GM12878 (cell line): ENCODE measurements at places on chromosomes 6 and 20.

GRCh38 chr20:14913896-14914620 lies 576.6 kb upstream of the FLRT3 start:
- no peak for DNase-seq

DNA sequence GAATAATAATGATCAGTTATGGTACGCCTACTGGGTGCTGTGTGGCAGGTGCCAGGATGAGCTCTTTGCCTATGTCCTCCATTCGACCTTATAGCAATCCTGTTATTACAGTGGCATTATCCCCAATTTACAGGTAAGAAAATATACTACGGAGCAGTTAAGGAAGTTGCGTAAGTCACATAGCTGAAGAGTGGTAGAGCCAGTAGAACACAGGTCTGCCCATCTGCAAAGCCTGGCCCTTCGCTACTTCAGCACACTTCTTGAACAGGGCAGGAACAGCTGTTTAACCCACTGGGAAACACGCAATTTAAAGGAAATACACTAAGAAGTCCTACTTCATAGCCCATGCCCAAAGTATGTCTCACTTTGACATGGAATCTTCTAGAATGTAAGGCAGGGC lies 91.8 kb downstream of the PXDC1 start:
- DNase-seq: no peak

GRCh38 chr20:58173091-58173490 lies 55.4 kb downstream of the ANKRD60 start:
- DNase-seq: no peak

GRCh38 chr6:69796073-69796641 lies 653 bp downstream of the LMBRD1 start:
- DNase-seq: no peak

DNA sequence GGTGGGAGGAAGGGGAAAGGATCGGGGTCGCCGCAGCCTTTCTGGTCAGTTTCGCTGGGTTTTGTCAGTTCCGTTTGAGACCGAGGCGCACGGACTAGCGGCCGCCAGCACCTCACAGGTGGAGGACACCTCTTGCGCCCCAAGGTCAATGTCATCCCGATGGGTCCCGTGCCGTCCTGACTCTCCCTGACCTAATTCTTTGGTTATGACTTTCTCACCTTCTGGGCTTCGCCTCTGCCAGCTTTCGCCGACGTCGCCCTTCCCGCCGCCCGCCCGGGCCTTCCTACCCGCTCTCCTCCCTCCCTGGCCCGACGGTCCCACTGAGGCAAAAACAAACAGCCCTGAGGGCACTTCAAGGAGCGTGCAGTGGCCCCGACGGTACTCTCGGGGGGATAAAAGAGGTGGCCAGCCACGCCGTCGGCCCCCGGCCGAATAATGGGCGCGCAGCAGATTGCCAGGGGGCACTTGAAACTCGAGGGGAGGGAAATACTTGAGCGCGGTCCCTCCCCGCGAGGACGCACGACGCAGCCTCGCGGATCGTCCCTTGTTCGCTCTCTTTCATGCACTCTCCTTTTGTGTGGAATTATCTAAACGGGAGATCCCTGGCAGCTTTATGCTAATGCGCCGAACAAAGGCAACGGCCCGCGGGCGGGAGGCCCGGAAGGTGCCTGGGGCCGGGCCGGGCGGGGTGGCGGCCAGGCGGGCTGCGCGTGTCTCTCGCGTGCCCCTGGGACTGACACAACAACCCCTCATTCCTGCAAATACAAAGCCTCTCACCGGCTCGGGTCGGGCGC lies 3.9 kb upstream of the INSM1 start:
- no peak for DNase-seq

DNA sequence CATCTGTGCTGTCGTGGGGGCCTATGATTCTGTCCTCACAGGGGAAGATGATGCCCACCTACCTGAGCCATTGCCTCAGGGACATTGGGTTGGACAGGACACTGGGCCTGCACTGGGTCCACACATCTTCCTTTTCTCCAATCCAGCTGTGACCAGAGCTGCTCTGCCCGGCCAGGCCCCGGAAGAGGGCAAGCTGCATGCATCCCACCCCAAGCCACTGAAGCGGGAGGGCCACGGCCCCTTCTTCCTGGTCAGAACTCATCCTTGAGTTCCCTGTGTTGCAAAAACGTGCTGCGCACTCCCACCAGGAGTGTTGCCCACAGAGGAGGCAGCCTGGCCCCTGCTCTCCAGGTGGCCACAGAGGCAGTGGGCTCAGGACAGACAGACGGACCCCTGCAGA lies 38.2 kb downstream of the SPDEF start:
- DNase-seq: no peak

- no peak for DNase-seq
These were observed 19.0 kb downstream of the NTSR1 start for GRCh38 chr20:62727584-62728027.

- no peak for DNase-seq
These were observed 46.2 kb downstream of the BFSP1 start for GRCh38 chr20:17485017-17485416.

DNA sequence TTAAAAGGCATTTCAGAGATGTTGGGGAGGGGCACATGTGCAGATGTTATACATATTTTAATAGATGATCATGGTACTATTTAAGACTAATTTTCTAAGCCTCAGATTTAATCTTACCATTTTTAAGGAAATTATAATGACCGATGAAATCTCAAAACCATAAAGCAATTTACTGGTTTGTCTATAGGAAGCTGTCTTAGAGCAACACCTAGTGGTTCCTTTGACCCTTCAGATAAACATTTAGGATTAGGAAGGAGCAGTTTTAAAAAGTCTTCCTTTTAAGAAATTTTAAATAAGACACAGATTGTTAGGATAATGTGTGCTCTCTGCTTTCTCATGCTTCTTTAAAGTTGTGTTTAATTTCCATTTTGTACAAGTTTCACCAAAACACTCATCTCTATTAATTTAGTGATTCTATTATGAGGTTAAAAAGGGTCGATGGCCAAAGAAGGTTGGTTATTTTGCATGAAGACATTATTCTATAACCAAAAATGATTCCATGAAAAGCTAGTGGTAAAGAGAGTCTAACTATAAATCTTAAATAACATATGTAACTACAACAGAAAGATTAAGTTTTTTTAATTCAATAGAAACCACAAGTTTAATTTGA lies 376.4 kb downstream of the HACE1 start:
- DNase-seq: no peak

DNA sequence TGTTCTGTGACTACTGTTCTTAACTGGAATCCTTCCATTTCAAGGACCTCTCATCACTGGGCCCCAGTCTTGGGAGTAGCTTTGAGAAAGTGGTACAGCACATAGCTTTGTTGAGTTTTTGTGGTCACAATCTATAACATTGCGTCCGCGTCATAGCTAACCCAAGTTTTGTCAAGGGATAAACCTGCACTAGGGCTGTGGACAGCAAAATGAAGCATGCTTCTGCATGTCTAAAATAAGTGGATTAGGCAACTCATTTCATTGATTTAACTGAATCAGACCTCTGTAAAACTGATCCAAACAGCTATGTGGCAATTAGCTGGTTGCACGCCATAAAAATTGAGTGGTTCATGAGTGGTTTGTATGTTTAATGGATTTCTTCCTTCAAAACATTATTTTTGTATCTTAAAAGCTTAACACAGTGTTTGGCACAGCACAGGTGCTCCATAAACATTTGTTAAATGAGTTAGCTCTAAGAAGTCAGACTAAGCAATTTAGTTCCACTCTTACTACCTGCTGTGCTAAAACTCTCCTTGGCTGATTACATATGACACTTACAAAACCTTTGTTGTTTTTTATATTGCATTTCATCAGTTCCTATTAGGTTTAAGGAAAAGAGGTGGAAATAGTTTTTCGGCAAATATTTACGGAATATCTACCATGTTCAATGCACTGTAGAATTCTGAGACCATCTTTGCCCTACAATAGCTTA lies 160.3 kb upstream of the ATXN1 start:
- DNase-seq: no peak

DNA sequence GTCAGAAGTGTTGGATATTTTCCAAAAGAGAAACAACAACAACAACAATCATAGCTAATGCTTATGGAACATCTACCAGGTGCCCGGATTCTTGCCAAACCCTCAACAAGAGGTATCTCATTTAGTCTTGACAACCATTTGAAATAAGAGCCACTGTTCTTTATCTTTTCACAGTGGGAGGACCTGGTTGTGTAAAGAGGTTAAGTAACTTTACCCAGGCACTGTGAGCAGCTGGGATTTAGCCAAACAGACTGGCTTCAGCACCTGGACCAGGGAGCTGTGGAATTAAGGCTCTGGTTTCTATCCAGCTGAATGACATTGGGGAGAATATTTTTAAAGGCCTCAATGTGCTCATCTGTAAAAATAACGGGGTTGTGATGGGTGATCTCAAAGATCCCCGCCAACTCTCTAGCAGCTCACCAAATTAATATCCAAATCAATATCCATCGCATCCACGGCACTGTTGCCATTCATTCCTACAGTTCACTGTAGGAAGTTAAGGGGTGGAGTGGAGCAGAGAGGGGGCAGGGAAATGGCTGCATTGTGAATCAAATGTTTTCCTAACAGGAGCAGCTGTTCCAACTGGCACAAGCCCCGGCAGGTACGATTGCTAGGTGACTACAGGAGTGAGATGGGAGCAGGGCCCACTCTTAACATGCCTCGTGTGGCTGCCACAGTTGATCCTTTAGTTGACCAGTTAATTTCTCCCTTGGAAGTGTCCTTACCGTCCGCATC lies 61.8 kb downstream of the GCNT2 start:
- no peak for DNase-seq

DNA sequence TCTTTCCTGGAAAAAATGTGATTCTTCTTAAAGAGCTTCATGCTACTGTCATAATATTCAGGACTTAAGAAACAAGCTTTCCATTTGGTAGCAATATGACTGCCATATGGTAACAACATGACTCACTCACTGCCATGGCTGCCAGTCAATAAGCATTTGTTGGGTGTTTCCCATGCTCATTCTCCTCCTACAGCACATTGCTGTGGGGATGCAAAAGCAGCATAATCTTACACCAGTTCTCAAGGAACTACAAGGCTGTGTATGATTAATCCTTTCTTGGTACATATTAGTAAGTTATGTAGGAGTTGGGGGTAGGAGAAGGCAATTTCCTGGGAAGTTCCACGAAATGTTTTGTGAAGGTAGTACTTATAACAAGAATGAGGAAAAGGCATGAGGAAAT lies 76.7 kb downstream of the CEP162 start:
- no peak for DNase-seq

DNA sequence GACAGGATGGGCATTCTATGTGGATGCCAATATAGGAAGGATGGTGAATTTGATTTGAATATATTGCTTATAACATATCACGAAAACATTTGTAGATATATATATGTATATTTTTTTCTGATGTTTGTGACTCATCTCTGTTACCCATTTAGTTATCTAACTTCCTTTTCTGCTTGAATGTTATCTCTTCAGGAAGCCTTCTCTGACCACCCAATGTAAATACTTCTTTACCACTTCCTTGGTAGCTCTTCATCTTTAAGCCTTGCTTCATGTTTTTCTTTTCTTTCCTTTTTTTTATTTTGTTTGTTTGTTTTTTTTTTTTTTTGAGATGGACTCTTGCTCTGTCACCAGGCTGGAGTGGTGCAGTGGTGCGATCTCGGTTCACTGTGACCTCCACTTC lies 260.5 kb upstream of the EPHA7 start:
- no peak for DNase-seq

DNA sequence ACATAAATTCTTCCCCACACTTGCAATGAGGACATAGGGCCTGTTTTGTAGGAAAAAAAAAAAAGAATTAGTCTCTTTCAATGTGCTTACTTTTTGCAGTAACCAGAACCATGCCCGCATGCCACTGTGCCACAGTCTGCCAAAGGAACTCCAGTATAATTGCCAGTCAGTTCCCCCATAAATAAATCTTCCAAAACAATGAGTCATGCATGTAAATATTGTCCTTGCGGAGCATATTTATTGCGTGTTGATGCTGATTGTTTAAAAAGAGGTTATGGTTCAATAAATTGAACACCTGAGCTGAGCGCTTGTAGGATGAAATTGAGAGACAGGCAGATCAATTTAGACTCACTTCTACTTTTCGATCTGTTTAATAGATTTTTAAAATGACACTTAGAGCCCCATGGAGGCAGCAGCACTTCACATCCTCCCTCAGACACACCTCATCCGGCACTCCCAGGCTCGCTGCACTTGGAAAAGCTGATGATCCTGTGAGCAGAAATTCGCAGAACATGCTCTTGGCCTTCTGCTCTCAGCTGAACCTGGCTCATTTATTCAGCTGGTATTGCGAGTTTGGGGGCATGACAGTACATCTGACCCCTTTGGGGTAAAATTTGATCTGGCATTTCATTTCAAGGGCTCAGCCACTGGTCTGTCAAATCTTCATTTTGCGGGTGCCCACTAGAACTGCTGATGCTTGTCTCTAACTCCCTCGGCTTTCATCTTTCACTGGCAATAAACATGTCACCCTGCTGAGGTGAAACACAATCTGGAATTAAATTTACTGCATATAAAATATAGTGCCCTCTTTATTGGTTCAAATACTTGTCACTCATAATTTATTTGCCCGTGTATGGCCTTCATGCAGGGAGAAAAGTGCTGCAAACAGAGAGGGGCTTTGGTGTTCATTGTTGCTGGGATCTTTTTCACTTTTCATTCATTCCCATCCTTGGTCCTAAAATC lies 371.1 kb upstream of the POU3F2 start:
- DNase-seq: no peak

GRCh38 chr20:10313701-10314100 lies 95.1 kb downstream of the SNAP25 start:
- DNase-seq: no peak

DNA sequence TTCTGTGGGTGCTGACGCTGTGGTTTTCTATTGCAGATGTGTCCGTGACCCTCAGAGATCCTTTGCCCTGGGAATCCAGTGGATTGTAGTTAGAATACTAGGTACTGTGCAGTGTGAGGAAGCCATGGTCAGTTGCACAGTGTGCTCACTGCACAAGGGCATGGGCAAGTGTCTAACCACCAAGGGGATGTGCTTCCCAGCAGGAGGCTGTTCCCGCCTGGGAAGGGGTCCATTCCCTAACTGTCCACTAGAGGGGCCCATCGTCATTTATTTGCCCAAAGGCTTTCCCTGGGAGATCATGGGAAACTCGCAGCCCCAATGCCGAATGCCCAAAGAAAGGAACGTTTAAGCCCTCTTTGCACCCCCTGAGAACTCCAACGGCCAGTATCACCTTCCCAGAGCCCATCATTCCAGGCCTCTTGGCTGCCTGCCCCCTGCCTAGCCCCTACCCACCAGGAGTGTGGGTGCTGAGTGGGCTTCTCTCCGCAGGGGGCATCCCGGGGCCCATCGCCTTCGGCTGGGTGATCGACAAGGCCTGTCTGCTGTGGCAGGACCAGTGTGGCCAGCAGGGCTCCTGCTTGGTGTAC lies 26.2 kb downstream of the SLCO4A1 start:
- no peak for DNase-seq

- no peak for DNase-seq
These were observed 66.9 kb upstream of the PRL start for GRCh38 chr6:22363714-22364239.

DNA sequence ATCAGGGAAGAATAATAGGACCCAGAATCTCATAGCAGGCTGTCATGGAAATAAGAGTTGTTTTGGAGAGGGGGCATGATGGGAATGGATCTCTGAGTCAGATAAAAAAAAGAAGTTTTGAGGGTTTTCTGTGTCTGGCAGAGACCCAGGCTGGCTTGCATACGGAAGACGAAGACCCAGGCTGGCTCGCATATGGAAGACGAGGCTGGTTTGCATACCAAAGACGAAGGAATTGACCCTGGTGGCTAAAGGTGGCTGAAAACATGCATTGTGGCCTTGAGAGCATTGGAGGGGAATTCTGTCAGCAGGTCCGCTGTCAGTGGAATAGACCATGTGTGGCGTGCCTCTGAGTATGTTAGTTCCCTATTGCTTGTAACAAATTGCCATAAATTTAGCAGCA lies 335.1 kb downstream of the BTBD3 start:
- DNase-seq: no peak
